ENCODE measurements at places on chromosomes 4 and X. TPM values are rescaled to one million over a fixed set of nuclear protein-coding genes. Genes with fewer than 3 reads are reported as not detected.
A peak's percentile ranks its signal among the peaks of the same experiment; 100 is the strongest.

KDR gene
- 62.5 TPM for total RNA-seq

TEX11 gene
- not detected for total RNA-seq

MUC7 gene
- not detected for total RNA-seq

ADH1C gene
- total RNA-seq: 1.6 TPM

IDS gene
- total RNA-seq: 76.8 TPM

S100P gene
- total RNA-seq: not detected

LONRF3 gene
- total RNA-seq: 32.1 TPM

TXK gene
- total RNA-seq: 1.8 TPM

TCEAL7 gene
- 6.6 TPM for total RNA-seq

HTR2C gene
- not detected for total RNA-seq

SORBS2 gene
- 290 TPM for total RNA-seq

FAT4 gene
- total RNA-seq: 33.5 TPM

- DNase-seq: no peak
Measured at GRCh38 chr4:150037251-150037856, 40.9 kb upstream of the DCLK2 start.

DNA sequence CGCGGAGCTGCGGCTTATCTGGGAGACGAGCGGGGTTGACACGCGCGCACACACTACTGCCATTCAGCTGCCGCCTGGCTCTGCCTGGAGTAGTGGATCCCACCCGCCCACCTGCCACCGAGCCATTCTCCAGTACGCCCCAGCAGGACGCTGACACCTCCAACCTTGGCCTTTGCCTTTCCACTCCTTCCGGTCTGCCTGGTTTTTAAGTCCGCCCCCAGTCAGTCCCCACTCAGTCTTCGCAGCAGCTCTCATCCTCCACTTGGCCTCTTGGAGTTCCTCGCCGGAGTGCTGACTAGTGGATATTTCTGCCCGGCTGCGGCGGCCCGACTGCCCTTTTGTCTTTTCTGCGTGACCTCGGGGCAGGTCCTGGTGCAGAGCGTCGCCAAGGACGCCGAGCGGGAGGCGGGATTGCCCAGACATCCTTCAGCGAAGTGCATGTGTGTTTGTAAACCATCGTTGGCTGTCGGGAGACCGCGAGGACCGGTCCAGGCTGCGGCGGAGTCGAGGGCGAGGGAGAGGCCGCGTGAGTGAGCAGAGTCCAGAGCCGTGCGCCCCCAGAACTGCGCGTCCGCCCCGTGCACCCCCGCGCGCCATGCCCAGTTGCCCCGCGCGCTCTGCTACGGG lies 1.1 kb downstream of the SLIT2 start:
- peak; percentile 34 for DNase-seq

- DNase-seq: no peak
Measured at GRCh38 chrX:53644751-53645150, 41.8 kb downstream of the HUWE1 start.

DNA sequence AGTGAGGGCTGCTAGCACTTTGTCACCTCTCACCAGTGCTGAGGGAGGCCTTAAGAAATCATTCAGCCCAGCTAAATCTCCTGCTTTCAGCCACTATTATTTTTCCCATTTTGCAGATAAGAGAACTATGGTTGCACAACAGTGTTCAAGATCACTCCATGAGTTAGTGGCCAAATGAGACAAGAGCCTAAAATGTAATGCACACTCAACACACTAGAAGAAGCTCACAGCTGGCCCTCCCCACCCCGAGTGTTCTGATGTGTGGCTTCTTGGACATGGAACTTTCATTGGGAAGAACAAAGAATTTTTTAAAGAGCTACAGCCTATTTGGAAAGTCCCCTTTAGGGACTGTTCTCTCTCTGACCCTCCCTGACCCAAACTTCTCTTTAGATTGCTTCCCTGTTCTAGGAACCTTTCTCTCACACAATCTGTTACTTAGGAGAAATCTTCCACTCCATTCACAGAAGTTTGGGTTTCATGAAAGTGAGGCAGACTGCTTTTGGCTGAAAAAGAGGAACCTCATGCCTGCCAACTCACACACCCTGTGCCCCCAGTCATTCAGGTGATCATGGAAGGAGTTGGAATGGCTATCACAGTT lies 44.0 kb upstream of the CT47C1 start:
- DNase-seq: no peak

- no peak for DNase-seq
Measured at GRCh38 chr4:32488690-32489089, 1768.5 kb downstream of the PCDH7 start.

- DNase-seq: no peak
Measured at GRCh38 chr4:7120341-7120740, 52.5 kb upstream of the GRPEL1 start.

DNA sequence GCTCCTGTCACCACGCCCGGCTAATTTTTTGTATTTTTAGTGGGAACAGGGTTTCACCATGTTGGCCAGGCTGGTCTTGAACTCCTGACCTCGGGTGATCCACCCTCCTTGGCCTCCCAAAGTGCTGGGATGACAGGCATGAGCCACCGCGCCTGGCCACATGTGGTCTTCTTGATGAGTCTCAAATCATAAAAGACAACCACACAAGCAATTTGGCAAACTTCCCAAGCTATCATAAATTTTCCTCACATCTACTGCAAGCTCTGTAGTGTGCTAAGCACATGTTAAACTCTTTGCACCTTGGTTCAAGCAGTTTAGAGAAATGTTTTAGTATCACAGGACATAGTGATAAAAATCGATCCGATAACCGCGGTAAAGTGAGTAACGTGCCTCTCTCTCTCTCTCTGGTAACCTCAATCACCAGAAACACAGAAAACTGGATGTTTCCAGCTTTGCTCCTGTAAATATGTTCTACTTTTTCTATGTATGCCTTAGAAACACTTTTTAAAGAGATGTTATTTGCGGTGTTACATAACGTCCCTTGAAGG lies 256.8 kb downstream of the DHRSX start:
- DNase-seq: no peak

DNA sequence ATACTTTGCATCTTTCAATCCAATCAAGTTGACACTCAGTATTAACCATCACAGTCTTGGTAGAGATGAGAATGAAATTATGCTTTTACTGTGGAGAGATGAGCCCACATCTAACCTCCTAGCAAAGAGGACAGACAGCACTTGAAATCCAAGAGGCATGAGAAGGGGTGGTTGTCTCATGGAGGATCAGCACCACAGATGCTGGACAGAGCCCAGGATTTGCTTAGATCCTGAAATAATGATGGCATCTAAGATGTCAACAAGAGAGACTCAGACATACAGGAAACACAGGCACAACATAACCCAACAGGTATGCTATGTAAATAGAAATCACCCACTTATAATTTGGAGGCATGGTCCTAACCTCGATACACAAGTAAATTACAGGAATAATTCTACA lies 74.3 kb upstream of the VCX2 start:
- DNase-seq: no peak

GRCh38 chrX:119427024-119427794 lies 28.1 kb downstream of the SLC25A43 start:
- no peak for DNase-seq

DNA sequence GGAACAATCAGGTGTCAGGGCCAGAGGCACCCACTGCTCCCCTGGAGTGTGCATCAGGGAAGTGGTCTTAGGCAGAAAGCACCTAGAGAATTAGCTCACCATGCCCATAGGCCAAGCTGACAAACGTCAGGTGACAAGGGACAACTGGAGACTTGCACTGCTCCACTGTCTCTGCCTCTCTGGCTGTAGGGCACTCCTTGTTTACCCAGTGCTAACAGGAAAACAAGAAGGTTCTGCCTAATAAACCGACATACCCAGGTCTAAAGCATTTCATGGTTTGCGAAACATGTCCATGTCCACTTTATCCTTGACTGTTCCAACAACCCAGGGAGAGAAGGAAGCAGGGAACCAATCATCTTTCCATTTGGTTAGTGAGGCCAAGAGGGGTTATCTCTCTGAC lies 92.5 kb upstream of the MAMLD1 start:
- DNase-seq: no peak

DNA sequence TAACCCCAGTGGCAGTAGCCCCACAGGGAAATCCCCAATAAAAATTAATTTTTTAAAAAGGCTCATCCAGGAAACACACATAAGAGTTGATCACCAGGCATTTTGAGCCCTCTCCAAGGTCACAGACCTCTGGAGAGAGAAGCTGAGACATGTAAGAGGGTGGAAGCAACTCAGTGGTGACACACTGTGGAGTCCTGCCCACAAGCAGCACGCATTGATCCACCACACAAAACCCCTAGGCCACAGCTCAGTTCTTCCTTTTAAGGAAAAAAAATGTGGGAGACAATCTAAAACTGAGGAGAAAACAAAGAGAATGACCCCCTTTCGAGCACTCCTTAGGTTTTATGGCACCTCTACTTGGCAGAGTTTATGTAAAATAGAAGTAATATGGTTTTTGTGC lies 71.7 kb upstream of the S100G start:
- no peak for DNase-seq

GRCh38 chr4:71287305-71287704 lies 51.5 kb upstream of the SLC4A4 start:
- no peak for DNase-seq

DNA sequence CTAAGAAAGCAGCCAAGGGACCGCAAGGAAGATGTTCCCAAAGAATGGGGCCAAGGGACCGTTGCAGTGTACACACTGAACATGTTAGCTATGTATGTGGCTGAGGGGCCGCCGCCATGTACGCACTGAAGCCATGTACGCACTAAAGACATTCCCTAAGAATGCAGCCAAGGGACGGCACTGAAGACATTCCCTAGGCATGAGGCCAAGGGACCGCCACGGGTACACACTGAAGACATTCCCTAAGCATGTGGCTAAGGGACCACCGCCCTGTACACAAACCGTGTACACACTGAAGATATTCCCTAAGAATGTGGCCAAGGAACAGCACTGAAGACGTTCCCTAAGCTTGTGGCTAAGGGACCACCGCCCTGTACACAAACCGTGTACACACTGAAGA lies 54.0 kb downstream of the DHRSX start:
- no peak for DNase-seq

All from thyroid gland (tissue), 4 donors.